T-cell (primary cell): ENCODE measurements at places on chromosomes 16 and 17.

- H3K4me1 ChIP-seq: peaks cover 26% of the 10 kb centered on the region
- DNase-seq: no peak
- H3K36me3 ChIP-seq: no peaks in the 10 kb centered on the region
- no peak overlapping the region for H3K27ac ChIP-seq
Measured at GRCh38 chr17:39736319-39737165, 1.2 kb upstream of the GRB7 start.

GRCh38 chr17:9052921-9053320, 31.6 kb downstream of the NTN1 start:
- no peak for DNase-seq
- peaks cover 30% of the 10 kb centered on the region for H3K27me3 ChIP-seq
- H3K4me1 ChIP-seq: no peaks in the 10 kb centered on the region
- no peak overlapping the region for H3K4me3 ChIP-seq

DNA sequence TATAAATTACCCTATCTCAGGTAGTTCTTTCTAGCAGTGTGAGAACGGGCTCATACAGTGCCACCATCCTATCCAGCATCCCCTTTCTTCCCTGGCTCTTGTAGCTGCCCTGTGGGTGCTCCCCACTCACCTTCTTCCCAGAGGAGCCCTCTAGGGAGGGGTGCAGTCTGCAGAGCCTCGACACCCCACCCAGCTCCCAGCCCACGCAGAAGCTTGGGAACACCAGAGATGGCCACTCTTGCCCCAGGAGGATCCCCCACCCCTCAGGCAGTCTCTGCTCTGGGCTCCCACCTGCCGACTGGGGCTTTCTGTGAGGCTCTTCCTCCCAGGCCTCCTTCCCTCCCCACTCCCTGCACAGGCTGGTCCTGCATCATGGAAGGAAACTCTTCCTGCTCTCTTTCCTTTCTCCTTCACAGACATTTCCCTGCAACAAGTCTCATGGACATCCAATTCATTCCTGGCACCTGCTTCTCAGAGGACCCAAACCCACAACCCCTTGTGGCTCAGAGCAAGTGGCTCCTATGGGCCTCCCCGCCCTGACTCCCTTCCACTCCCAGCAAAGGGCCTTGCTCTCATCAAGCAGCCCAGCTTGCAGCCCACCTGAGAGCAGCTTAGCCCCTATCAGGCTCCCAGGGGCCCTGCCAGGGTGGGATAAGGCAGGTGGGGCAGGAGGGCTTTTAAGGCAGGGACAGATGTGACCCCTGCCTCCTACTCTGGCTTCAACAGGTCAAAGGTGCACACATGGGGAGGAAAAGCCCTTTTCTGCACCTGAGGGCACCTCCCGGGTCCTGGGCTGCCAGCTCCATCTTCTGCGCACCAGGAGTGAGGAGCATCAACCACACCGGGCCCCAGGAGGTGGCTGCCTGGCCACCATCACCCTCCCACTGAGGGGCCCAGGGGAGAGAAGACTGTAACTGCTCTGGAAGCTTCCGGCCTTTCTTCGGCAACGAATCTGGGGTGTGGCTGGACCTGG, 263.8 kb upstream of the TNRC6C start:
- H3K4me1 ChIP-seq: peaks cover 53% of the 10 kb centered on the region
- H3K4me3 ChIP-seq: no peak overlapping the region
- no peak overlapping the region for H3K27ac ChIP-seq
- DNase-seq: no peak

DNA sequence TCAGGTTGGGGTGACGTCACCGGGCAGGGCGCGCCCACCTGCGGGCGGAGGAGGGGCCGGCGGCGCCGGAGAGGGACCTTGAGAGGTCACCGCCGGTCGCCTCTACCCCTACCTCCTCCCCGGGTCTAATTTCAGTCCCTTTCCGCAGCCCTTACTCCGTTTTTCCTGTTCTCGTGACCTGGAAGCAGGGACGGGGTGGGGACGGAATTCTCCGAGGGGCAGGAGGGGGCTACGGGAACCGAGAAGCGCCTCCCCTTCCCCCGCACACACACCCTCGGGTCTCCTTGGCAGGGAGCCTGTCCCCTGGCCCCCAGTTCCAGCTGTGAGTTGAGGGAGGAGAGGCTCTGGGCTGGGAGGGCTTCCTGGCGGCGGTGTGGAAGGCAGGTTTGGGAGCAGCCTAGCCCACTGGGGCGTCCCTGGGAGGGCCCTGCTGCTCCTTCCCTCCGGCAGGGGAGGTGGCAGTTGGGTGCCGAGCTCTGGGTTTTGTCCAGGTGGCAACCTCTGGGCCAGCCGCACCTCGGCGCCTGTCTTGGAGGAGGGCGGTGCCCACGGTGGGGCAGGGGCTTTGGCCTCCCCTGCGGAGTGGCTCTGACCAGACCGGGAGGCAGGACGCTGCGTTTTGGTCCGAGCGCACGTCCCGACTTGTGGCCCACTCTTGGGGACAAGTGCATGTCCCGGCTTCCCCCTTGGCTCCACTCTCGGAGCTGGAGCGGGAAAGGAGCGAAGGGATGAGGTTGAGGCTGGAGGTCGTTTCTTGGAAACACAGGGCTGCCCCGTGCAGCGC, 773 bp downstream of the SYNGR3 start:
- peaks cover 7% of the 10 kb centered on the region for H3K36me3 ChIP-seq
- H3K27ac ChIP-seq: no peak overlapping the region
- H3K27me3 ChIP-seq: peaks cover 3% of the 10 kb centered on the region
- no peak for DNase-seq

DNA sequence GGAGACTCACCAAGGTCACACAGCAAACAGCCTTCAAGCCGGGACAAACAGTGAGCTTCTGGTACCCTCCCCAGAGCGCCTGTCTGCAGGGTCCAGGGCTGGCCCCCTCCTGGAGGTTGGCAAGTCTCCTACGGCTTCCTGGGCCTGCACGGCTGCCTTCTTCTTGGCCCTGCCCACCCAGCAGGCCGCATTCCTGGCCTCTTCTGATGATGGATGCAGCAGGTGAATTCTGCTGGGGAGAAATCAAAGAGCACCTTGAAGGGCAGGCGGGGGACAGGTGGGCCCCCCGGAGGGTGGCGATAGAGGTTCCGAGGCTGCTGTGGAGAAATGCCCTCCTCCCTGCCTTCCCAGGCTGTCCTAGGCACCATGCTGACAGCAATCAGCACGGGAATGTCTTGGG, 3.8 kb upstream of the NOS2 start:
- no peak for DNase-seq
- H3K27me3 ChIP-seq: no peaks in the 10 kb centered on the region
- H3K4me3 ChIP-seq: no peak overlapping the region
- H3K27ac ChIP-seq: no peak overlapping the region
- H3K4me1 ChIP-seq: no peaks in the 10 kb centered on the region
- no peaks in the 10 kb centered on the region for H3K36me3 ChIP-seq

DNA sequence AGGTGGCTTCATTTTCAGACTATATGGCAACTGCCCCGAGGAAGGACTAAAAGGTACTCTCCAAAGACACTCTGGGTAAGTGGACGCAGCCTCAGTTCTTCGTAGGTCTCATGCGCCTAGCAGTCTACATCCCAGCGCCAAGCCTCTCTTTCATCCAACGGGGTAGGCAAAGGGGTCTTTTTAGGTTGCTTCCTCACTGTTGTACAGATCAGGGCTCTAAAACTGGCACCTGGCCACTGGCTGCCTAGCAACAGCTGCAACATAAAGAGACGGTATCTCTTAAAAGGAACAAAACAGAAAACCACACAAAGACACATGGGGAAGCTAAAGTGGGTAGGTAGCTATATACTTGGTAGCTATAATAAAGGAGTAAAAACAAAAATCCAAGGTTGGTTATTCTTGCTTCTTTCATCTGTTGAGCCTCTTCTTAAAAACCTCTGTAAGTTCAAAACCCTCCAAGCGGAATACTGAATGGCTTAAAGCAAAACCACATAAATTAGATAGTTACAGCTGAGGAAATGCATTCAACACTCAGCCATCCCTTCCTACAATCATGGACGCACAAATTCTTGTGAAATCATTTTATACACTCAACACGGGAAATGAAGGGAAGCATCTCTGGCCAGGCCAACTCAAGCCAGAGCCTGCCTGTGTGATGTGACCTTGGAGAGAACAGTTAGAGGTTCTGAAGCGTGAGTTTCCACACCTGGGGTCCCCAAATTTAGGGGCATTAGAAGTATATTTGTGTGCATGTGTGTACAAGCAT, 22.7 kb downstream of the CYTH1 start:
- H3K27ac ChIP-seq: peak overlapping the region; percentile 95
- no peaks in the 10 kb centered on the region for H3K27me3 ChIP-seq
- H3K4me1 ChIP-seq: peaks cover 56% of the 10 kb centered on the region
- peak overlapping the region; percentile 16 for H3K4me3 ChIP-seq

- no peaks in the 10 kb centered on the region for H3K27me3 ChIP-seq
- DNase-seq: no peak
- H3K27ac ChIP-seq: no peak overlapping the region
- H3K4me1 ChIP-seq: no peaks in the 10 kb centered on the region
- no peaks in the 10 kb centered on the region for H3K36me3 ChIP-seq
Measured at GRCh38 chr16:65572156-65572555, 450.3 kb upstream of the CDH11 start.

GRCh38 chr16:8594149-8594666, 3.9 kb upstream of the TMEM114 start:
- DNase-seq: no peak
- no peaks in the 10 kb centered on the region for H3K36me3 ChIP-seq
- H3K4me3 ChIP-seq: no peak overlapping the region
- no peaks in the 10 kb centered on the region for H3K4me1 ChIP-seq

DNA sequence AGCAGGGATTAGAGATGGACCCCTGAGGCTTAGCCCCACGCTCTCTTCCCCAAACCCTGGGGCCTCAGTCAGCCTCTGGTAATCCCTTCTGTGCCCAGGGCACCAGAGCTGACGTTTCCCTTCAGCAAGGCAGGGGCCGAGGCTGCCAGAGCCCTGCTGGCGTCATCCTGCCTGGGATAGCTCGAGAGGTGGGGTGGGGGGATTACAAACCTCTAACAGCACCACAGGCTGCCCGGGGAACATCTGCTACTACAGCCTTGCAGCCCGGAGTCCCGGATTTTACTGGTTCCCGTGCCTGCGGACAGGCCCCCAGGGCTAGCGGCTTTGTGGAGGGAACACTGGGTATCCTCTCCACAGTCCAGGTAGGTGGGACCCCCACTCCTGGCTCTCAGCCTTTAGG, at the start of gene AANAT:
Gene AANAT, plus strand, starts transcription at position 238 of the 400 bp plus-strand sequence. CDS start 1,144 bp downstream, outside the sequence.
- H3K4me1 ChIP-seq: peaks cover 6% of the 10 kb centered on the region
- H3K36me3 ChIP-seq: peaks cover 14% of the 10 kb centered on the region
- DNase-seq: no peak
- no peak within 1 kb of the TSS for H3K27ac ChIP-seq
- no peaks in the 10 kb centered on the region for H3K27me3 ChIP-seq

DNA sequence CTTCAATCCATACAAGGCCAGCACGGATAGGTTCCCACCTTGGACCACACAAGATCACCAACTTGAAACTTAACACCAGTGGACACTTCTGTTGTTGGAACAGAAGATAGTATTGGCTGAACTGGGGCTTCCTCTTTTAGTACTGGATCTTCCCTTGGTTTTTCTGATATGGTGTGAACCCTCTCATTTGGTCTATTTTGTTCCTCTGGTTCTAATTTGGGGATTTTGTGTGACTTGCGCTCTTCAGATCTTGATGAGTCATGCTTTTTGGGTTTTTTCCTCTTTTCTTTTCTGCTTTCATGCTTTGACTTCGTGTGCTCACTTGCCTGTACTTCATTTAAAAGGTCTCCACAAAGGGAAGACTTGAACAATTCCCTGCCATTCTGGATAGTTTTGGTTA, 39.0 kb downstream of the SOST start:
- no peaks in the 10 kb centered on the region for H3K36me3 ChIP-seq
- no peak overlapping the region for H3K4me3 ChIP-seq
- no peak for DNase-seq
- H3K4me1 ChIP-seq: no peaks in the 10 kb centered on the region
- H3K27me3 ChIP-seq: peaks cover 10% of the 10 kb centered on the region
- H3K27ac ChIP-seq: no peak overlapping the region

- H3K27me3 ChIP-seq: no peaks in the 10 kb centered on the region
- H3K4me3 ChIP-seq: peak overlapping the region; percentile 79
- H3K27ac ChIP-seq: peak overlapping the region; percentile 38
- DNase-seq: no peak
Measured at GRCh38 chr16:2048116-2048543, 345 bp downstream of the TSC2 start.

- no peak overlapping the region for H3K27ac ChIP-seq
- no peaks in the 10 kb centered on the region for H3K36me3 ChIP-seq
- H3K4me1 ChIP-seq: peaks cover 5% of the 10 kb centered on the region
- no peak overlapping the region for H3K4me3 ChIP-seq
- no peak for DNase-seq
- peaks cover 22% of the 10 kb centered on the region for H3K27me3 ChIP-seq
Measured at GRCh38 chr16:57696240-57696639, 1.6 kb downstream of the DRC7 start.

- no peak overlapping the region for H3K27ac ChIP-seq
- no peaks in the 10 kb centered on the region for H3K4me1 ChIP-seq
- H3K4me3 ChIP-seq: no peak overlapping the region
- H3K36me3 ChIP-seq: no peaks in the 10 kb centered on the region
Measured at GRCh38 chr17:37671824-37672547, 28.7 kb upstream of the DDX52 start.

DNA sequence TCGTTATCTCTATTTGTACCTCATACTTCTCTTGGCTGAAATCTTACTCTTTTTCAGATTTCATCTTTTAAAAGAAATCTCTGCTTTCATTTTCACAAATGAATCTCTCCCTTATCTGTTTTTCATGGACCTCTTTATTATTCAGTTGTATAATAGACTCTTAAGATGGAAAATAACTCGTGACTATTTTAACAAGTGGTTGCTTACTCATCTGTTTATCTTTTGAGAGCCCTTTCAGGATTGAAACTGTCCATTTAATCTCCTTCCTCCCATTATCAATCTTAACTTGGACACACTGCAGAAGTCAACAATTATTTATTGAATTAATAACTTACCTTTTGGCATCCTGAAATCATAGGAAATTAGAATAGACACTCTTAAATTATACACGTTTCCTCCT, 68.8 kb downstream of the ABCA8 start:
- H3K36me3 ChIP-seq: no peaks in the 10 kb centered on the region
- H3K27me3 ChIP-seq: no peaks in the 10 kb centered on the region
- no peaks in the 10 kb centered on the region for H3K4me1 ChIP-seq

DNA sequence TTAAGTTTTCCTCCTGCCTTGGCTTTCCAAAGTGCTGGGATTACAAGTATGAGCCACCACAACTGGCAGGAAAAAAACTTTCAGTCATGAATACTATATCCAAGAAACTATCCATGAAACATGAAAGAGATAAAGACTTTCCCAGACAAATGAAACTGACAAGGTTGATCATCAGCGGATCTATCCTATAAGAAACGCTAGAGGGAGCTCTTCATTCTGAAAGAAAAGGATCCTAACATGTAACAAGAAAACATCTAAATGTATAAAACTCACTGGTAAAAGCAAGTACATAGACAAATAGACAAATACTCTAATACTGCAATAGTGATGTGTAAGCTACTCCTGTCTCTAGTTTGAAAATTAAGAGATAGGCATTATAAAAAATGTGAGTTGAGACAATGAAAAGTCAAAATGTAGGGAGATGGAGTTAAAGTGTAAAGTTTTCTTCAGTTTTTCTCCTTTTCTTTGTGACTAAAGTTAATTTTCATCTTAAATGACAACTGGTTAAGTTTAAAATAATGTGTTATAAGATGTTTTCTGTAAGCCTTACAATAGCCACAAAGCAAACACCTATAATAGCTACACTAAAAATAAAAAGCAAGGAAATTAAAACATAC, 79.6 kb upstream of the TEKT1 start:
- DNase-seq: no peak
- H3K36me3 ChIP-seq: no peaks in the 10 kb centered on the region
- H3K27me3 ChIP-seq: peaks cover 16% of the 10 kb centered on the region
- H3K4me1 ChIP-seq: peaks cover 14% of the 10 kb centered on the region
- H3K27ac ChIP-seq: no peak overlapping the region
- H3K4me3 ChIP-seq: no peak overlapping the region
